ENCODE measurements at places on chromosomes 7 and 10. TPM values are rescaled to one million over a fixed set of nuclear protein-coding genes. Genes with fewer than 3 reads are reported as not detected.
A peak's percentile ranks its signal among the peaks of the same experiment; 100 is the strongest.

DNA sequence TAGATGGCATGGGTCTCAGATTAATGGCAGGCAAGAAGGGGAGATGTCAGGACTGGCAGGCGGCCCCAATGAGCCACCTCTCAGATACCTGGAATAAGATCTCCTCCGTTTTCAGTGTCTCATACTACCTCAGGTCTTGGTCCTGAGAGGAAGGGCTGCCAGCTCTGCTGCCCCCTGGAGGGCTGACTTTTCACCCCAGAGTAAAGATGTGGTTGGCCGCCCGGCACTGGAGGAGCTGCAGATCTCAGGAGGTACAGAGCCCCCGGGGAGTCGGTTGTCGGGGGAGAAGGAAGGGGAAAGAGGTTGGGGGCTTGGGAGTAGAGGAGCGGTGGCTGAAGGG is 642 bp upstream of the COL13A1 start:
- no peak for DNase-seq

The ENTPD7 gene
- total RNA-seq, result 31.7 TPM

The CALHM1 gene
- total RNA-seq, result not detected

The CPVL gene
- total RNA-seq, result 7.4 TPM

The ADRA2A gene
- 0.40 TPM for total RNA-seq

The SPDYE16 gene
- total RNA-seq, result not detected

DNA sequence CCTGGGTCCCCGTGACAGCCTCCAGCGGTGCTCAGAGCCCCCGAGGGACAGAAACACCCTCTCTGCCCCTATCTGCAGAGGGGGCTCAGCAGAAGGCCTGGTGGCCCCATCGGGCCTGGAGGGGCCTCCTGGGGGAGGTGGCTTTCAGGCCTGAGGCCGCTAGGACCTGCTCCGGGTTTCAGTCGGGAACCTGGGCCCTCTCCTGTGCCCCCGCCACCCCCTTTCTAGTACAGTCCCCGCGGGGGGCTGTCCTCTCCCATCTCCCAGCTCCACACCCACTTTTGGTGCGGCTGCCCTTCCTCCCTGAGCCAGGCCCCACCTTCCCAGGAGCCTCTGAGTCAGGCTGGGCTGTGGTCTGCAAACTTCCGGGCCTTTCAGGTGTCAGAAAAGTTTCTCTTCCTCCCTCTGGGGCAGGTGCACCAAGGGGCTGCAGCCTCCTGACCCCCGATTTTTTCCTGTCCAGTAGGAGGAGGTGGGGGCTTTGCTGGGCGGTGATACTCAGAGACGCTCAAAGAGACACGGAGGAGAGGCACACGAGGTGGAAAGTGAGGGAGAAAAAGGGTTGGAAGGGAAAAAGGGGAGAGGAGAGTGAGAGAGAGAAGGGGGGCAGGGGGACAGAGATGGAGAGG is 692 bp downstream of the CARD11 start:
- peak; percentile 14 for DNase-seq

GRCh38 chr10:124559372-124560132 is 97.9 kb downstream of the LHPP start:
- DNase-seq, result no peak

DNA sequence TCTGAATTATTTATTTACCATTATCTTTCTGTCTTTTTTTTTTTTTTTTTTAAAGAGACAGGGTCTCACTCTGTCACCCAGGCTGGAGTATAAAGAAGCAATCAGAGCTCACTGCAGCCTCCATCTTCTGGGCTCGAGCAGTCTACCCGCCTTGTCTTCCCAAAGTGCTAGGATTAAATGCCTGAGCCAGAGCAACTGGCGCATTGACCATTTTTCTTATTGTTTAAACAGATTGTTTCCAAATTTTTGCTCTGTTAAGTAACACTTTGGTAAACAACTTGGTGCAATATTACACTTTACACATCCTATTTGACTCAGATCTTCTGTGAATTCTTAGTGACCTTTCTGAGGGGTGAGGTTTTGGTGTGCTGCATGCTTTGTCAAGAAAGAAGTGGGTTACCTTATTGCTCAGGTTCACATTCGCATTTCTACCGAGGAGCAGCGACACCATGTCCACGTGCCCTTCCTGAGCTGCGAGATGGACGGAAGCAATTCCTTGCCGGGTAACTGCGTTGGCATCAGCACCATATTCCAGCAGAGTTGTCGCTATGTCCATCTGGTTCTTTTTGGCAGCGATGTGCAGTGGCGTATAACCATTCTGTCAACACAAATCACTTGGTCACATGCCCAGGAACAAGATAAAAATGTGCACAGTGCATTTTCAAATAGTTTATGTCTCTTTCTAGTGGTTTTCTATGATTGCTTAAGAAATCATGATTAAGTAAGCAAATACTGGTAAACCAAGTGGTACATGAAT is 203.2 kb downstream of the ANK3 start:
- DNase-seq, result no peak

GRCh38 chr10:70466951-70467350 is 11.6 kb upstream of the PALD1 start:
- no peak for DNase-seq

The AGBL3 gene
- total RNA-seq, result 0.38 TPM

DNA sequence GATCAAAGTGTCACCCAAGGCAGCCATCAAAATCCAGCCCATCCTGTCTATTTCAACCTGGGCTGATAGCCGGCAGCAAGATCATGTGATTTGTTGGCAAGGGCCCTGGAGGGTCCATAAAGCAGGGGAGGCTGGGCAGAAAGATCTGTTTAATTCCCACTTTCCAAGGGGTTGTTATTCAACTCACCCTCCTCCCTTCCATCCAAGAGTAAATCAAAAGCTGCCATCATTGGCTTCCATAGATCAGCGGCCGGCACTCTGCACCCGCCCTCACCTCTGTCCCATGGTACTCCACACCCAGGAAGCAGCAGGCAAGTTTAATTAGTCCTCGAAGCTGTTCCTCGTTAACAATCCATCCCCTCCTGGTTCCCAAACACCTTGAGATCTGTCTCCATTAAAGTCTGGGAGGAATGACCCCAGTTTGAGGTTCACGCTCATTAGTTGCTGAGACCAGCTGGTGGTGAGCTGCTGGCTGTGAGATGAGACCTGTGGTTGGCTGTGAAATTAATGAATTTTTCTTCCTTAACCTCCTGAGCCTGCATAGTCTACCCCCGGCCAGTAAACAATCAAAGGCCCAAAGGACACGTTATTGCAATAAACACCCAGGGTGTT is 120.6 kb upstream of the CHST15 start:
- no peak for DNase-seq

The DPYSL4 gene
- total RNA-seq, result not detected

The CRHR2 gene
- not detected for total RNA-seq

DNA sequence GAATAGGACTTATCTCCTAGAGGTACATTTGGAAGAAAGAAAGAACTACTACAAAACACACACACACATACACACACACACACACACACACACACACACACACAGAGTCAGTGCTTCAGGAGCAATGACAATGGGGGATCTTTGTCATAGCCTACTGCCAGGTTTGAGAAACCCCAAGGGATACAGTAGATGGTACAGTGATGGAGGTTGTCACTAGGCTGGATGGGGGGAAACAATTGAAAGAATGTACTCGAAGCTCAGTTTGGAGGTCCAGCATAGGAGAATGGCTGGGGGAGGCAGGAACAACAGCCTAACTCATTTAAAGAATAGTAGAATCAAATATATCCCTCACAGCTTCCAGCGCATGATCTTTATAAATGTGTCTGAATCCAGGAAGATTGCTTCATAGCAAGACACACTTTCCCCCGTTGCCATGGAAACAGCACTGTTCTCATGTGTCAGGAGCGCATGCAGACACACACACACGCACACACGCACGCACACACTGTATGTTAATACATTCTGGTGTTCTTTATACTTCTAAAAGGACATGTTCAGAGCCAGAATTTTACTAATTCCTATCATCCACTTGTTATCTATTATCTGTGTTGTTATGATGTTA is 32.6 kb upstream of the ZNRF2 start:
- no peak for DNase-seq

GRCh38 chr10:79385804-79386531 is 38.7 kb downstream of the PPIF start:
- DNase-seq, result no peak

The SORCS3 gene
- total RNA-seq, result not detected

- DNase-seq, result no peak
These were observed 25.6 kb downstream of the PRF1 start for GRCh38 chr10:70576803-70577517.

The BMPER gene
- total RNA-seq, result 0.13 TPM

The SLC29A3 gene
- 0.87 TPM for total RNA-seq

DNA sequence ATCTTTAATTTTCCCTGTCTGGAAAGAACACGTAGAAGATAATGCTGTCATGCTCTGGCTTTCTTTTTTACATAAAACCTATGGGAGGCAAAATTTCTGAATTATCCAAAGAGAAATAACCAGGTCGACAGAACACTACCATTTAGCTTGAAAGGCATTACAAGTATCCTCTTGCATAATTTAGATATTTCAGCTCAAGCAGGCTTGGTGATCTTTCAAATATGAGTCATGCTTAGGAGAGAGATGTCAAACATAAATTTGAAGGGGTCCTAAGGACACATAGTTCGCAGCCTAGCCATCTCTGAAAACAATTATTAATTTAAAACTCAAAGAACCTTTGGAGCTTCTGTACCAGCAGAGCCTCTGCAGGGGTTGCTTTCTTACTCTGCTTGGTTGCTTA is 100.9 kb downstream of the FAS start:
- no peak for DNase-seq

- DNase-seq, result no peak
These were observed 148.4 kb downstream of the TCERG1L start for GRCh38 chr10:131162866-131163843.

- no peak for DNase-seq
These were observed 197.7 kb downstream of the SEMA3A start for GRCh38 chr7:83996879-83997278.

DNA sequence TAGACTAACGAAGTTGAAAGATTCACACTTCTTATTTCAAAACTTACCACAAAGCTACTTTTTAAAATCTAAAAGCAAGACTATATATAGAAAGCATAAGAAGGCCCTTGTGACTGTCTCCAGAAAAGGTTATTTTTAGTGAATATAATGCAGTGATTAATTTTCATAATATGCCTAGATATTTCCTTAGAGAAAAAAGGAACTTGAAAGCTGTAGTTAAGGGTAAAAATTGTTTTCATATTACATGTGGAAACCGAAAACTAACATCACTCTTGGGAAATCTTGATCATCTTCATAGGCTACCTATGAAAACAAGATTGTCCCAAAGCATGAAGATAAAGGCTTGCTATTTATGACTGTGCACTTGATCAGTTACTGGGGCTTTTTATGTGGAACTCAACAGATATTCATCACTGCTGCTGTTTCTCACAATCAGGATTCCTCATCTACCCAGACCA is 223.2 kb downstream of the SH2D4B start:
- DNase-seq, result no peak

The TEX47 gene
- total RNA-seq, result not detected

DNA sequence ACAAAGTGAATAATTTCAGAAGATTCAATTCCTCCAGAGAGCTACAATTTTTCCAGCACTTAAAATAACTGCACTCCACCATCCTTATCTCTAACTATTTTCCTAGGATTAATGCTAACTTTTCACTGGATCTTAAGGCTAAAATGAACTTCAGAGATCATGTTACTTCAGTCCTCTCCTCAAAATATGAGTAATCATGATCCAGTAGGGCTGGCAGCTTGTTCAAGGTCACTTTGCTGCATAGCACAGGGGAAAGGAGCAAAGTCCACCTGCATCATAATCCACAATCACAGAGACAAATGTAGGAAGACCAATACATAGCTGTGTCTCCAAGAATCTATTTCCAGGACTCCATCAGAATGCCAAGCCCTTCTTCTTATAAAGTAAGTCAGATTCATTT is 150.3 kb downstream of the LRRTM3 start:
- no peak for DNase-seq

DNA sequence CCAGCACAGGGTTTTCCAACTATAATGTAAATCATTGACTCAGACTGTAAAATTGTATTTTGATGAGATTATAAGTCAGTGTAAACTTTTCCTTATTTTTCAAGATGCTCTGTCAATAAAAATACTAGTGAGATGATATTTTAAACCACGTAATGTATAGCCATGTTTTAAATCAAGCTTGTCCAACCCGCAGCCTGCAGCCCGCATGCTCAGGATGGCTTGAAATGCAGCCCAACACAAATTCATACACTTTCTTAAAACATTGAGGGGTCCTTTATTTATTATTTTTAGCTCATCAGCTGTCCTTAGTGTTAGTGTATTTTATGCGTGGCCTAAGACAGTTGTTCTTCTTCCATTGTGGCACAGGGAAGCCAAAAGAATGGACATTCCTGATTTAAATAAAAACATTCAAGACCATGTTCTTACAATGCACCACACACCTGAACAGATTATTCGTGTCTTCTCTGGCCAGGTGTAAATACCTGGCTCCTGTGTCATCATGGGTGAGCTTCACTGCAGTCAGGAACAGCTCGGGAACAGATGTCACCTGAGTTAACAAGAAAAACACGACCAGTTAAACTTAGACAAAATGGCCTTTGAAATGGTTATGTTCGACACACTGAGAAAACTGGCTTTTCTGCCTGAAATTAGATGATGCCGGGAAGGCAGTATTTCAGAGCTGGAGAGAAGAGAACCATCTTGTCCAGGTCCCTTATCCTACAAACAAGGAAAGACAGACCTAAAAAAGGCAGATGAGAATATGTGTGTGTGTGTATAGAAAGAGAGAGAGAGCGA is 5.9 kb downstream of the PITRM1 start:
- no peak for DNase-seq

DNA sequence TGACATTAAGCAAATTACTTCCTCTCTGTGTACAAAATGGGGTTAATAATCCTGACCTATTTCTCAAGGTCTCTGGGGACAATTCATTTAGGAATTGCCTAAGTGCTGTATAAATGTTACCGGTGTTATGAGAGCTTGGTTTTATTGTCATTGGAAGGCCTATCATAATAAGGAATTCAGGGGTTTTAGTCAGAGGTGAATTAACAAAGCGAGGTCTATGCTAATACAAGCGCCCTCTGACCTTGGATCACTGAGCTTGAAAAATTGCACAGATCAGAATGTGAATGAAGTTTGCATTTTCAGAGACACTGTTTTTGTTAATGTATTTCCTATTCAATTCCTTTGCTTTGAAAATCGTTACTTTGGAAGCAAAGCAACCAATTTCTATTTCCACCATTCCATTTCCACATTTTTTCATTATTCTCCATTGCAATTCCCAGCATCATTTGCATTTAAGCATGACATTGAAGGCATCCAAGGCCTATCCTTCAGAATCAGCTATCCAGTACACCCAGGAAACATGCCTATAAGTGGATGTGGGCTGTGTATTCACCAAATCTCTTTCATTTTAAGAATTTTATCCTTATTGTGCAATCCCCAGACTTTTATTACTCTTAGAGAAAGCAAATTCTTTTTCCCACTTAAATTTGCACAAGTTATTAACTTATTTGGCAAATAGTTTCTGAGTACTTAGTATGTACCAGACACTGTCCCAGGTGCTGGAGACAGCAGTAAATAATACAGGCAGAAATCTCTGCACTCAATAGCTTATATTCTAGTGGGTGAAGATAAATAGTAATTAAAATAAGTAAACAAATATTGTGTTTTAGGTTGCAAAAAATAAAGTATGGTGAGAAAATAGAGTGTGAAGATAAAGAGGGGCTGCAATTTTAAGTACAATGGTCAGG is 133.1 kb downstream of the NRCAM start:
- DNase-seq, result no peak

The NPFFR1 gene
- total RNA-seq, result 0.19 TPM

- no peak for DNase-seq
These were observed 92.4 kb upstream of the CAV2 start for GRCh38 chr7:116407165-116407564.

GRCh38 chr10:33791272-33791660 is 456.8 kb upstream of the NRP1 start:
- no peak for DNase-seq

The TLX1 gene
- total RNA-seq, result not detected

The COL13A1 gene
- 3.8 TPM for total RNA-seq

- DNase-seq, result no peak
These were observed 60.6 kb downstream of the PRTFDC1 start for GRCh38 chr10:24891823-24892222.
